ENCODE measurements at places on chromosomes 7 and 10.

- no peak for DNase-seq
These were observed 102.9 kb upstream of the NFE2L3 start for GRCh38 chr7:26049081-26049480.

- no peak for DNase-seq
These were observed 181.0 kb upstream of the RNF32 start for GRCh38 chr7:156459582-156459981.

DNA sequence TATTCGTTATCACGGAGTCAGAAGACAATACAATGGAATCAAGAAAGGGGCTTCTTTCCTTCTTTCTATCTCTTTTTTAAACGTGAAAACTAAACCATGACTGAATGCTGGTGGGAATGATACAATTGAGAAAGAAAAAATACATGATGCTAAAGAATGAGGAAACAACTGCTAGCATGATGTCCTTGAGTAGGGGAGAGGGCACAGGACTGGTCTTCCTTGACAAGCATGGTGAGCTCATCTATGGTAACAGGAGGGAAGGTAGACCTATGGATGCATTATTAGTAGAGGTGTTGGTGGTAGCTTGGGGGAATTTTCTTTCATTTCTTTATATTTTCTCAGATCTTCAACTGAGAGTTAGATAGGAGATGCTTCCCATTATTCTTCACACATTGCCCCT, 88.9 kb upstream of the COL1A2 start:
- DNase-seq = no peak

GRCh38 chr7:80641548-80641947, 3.1 kb downstream of the CD36 start:
- DNase-seq = no peak

DNA sequence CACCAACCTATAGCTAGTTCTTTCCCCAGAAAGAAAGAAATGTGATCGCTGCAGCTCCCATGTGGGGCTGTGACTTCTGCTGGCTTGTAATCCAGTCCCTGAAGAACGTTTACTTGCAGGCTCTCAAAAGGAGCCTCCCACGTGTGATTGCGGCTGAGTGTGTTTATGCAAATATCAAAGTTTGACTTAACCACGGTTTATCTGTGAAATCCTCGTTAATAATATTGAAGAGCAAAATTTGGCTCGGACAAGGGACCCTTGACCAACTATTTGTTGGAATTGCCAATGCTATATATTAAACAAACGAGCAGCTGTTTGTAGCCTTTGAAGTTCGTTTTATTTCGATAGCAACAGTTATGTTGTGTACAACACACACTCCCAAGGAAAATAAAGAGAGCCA, 470.1 kb upstream of the NRP1 start:
- DNase-seq = no peak

GRCh38 chr7:48300301-48300700, 129.0 kb downstream of the ABCA13 start:
- no peak for DNase-seq

All from activated naive CD8-positive, alpha-beta T cell treated with anti-CD3 and anti-CD28 coated beads for 36 hours (primary cell).